Neural crest cell (in vitro differentiated cells): ENCODE measurements at places on chromosomes 1 and 21. TPM values are rescaled to one million over a fixed set of nuclear protein-coding genes. Genes with fewer than 3 reads are reported as not detected.

DNA sequence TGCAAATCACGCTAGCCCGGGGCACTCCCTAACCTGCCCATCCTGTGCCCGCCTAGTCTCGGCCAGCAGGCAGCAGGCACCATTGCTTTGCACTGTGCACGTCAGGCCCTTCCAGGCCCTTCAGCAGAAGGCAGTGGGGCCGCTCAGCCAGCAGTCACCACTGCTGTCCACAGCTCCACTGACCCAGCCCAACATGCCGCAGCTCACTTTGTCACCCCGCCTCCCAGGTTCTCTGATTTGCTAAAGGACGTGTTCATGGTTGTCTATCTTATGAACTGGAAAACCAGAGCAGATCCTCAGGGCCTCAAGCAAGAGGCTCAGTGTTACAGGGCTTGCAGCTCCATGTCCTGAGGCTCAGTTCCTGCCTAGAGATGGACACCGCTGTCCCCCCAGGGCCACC is 14.2 kb upstream of the SPOCD1 start:
- DNase-seq, result no peak

The TEDDM1 gene
- not detected in 2 replicates for total RNA-seq

The PADI3 gene
- total RNA-seq, result not detected in 2 replicates

The WDR26 gene
- 65.5 and 67.9 TPM in 2 replicates for total RNA-seq

DNA sequence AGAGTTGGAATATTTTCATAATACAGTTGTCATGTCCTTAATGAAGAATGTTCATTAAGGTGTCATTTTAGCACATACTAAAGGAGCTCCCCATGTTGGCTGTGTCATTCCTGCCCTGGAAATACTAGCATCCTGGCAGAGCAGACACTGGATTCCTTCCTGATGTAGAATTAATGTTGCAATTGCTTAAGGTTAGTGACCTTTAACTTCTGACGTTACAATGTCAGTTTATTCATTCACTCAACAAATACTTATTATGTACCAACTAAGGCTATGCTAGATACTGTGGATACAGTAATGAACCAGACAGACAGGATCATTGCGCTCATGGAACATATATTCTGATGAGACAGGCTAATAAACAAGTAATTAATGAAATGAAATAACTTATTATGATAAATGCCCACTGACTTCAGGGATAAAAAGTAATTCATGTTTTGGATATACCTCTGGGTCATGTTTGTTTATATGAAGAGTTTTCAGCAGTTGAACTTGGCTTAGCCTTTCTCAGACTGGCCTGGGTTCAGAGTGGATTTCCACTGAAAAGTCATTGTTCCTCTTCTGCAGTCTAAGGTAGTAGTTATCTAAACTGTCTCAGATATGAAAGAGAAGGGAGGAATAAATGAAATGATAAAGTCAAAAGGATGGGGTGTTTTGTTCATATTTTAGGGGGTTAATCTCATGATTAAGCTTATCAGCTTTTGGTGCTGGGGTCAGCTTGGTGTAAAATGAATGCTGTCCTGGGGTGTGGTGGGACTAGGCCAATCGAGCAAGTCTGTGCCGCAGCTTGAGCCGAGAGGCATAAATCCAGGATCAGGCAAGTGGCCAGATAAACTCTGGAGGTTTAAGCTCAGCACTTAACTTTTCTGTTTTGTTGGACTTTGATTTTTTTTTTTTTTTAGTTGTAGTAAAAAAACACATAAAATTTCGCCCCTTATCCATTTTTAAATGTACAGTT is 43.3 kb upstream of the KCNQ4 start:
- no peak for DNase-seq

GRCh38 chr1:150186789-150187559 is 37.3 kb downstream of the PLEKHO1 start:
- DNase-seq, result peak; percentile 31

DNA sequence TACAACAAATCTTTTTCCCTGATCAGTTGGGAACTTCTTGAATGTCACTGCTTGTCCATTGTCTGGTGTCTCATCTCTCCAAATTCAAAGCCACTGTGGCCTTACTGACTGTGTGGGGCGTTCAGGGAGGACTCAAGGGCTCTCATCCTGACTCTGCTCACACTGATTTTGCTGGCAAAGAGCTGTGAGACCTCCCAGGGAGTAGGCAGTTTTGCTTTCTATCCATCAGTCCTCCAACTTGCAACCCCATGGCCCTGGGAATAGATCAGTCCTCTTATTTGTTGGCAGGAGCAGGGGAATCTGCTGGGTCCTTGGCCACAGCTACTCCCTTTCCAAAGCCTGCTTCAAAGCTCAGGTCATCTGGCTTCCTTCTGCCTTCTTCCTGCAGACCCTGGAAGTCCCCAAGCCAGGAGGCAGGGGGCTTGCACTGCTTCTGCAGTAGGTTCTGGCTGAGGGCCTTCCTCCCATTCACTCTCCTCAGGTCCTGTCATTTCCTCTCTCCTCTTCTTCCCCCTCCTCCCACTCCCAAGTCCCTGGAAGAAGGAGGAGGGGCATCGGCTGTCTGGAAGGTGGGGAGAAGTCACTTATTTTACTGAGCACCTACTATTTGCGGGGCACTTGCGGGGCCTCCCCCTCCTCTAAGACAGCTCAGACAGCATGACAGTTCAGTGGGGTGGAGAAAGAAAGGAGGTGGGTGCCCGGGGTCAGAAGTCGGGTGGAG is 876 bp upstream of the NAV1 start:
- no peak for DNase-seq

DNA sequence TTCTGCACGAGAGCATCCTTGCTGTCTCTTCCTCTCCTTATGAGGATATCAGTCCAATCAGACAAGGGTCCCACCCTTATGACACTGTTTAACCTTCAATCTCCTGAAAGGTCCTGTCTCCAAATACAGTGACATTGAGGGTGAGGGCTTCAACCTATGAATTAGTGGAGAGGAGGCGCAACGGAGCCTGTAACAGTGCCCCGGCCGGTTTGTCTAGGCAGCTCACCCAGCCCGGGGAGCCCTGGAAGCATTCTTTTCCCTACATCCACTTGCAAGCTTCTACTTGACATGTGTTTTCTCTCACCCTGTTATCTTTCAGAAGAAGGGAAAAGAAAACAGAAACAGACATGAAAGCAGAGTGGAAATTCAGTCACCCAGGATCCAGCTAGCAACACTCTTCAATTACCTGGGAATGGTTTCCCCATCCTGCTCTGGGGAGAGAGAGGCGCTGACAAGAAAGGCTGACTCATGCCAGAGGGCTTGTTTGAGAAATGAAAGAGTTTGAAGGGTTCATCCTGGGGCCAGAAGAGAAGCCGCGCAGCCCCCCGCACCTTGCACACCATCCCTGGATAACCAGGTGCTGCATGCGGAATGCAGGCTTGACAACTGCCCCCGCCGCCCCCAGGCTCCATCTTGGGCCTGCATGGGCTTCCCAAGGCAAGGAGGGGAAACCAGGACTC is 394.9 kb downstream of the NPHP4 start:
- DNase-seq, result no peak

- DNase-seq, result no peak
Measured at GRCh38 chr1:228303596-228303995, 95.8 kb downstream of the OBSCN start.

- no peak for DNase-seq
Measured at GRCh38 chr1:147236959-147237791, 5.3 kb upstream of the CHD1L start.

The ZNF683 gene
- not detected in 2 replicates for total RNA-seq
